CD4-positive, alpha-beta T cell treated with Interleukin-17A for 4 hours (primary cell): ENCODE measurements at places on chromosomes 7 and 10.

DNA sequence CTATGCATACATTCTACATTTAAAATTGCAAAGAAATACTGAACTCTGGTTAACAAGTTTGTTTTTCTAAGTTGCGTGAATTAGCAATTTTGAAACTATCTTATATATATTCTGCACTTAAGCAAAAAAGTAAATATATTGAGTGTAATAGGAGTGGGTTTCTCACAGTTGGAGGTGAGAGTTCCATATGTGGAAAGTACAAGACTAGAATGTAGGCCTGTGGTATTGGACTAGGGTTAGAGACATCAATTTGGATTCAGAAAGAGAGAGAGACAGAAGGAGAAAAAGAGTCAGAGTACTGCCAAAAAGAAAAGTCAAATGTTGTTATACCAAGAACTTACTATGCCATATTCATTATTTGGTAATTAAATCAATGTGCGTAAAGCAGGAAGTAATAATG lies 47.3 kb upstream of the ITGB8 start:
- DNase-seq: no peak

- DNase-seq: no peak
Measured at GRCh38 chr7:69681181-69681580, 82.9 kb downstream of the AUTS2 start.

DNA sequence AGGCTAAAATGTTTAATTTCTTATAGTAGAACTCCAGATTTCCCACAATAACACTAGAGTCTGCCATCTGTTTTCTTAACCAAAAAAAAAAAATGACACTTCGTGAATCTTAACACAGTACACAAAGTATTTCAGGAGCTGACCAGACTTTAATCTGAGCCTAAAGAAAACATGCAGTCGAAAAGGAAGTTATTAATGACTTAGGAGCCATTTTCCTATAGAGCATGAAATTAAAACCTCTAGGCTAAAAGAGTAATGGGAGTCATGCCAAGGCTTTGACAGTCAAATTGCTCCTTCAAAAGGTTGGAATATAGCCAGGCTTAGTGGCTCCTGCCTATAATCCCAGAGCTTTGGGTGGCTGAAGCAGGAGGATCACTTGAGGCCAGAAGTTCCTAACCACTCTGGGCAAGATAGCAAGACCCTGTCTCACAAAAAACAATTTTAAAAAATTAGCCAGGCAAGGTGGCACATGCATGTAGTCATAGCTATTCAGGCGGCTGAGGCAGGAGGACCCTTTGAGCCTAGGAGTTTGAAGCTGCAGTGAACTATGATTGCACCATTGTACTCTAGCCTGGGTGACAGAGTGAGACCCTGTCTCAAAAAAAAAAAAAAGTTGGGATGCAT lies 13.6 kb downstream of the MICU1 start:
- no peak for DNase-seq

DNA sequence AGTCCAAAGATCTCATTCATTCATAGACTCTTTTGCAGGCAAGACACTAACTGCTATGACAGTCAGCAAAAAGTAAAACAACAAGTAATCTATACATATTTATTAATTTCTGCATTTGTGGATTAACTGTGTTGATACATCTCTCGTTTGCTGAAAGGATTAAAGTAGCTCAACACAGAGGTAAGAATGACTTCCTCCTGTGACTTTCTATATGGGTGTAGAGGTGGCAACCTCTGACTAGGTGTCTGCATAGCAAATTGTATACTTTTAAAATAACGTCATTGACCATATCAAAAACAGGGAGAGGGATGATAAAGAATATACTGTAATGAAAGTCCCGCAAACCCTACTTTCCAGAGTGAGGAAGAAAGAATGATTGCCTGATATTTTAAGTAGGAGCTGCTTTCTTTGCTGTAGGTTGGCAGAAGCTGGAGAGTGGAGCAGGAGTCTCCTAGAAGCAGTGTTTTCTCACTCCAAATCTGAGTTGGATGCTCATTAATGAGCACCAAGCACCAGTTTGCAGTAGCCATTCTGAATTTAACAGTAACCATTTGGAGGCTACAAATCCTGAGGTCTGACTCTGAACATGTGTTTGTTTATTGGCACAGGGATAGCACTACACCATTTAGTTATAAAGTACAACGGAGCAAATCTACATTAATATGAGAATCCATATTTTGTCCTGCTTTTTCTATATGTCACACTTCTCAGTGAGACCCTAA lies 9.2 kb upstream of the LRRN3 start:
- no peak for DNase-seq
